ENCODE measurements at places on chromosomes 13 and 19. TPM values are rescaled to one million over a fixed set of nuclear protein-coding genes. Genes with fewer than 3 reads are reported as not detected.
A peak's percentile ranks its signal among the peaks of the same experiment; 100 is the strongest.

Gene NCAN
- total RNA-seq: 0.04 TPM

DNA sequence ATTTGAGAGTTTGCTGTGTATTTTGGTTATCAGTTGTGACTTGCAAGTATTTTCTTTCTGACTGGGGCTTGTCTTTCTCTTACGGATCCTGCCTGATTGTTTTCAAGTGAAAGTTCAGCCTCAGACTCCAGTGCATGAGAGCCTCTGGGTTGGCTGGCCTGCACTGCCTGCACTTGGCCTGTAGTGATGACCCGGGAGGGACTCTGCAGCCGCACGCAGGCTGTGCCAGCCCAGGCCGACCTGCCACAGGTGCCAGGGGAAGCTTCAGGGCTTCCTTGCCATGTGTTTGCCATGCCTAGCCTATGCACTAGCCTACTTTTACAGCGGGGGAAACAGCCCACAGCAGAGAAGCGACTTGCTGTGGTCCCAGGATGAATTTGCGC is 77.0 kb downstream of the KDM4B start:
- DNase-seq: no peak
- H3K27ac ChIP-seq: peak overlapping the region; percentile 66
- no peak overlapping the region for H3K4me3 ChIP-seq
- H3K27me3 ChIP-seq: no peaks in the 10 kb centered on the region

- DNase-seq: no peak
- no peaks in the 10 kb centered on the region for H3K4me1 ChIP-seq
- no peaks in the 10 kb centered on the region for H3K27me3 ChIP-seq
- no peak overlapping the region for H3K27ac ChIP-seq
- H3K4me3 ChIP-seq: no peak overlapping the region
- no peaks in the 10 kb centered on the region for H3K36me3 ChIP-seq
Measured at GRCh38 chr13:66984241-66984640, 245.9 kb downstream of the PCDH9 start.

Gene C5AR2
- total RNA-seq: 1.2 TPM

Gene ZNF780A
- total RNA-seq: 19.7 TPM

DNA sequence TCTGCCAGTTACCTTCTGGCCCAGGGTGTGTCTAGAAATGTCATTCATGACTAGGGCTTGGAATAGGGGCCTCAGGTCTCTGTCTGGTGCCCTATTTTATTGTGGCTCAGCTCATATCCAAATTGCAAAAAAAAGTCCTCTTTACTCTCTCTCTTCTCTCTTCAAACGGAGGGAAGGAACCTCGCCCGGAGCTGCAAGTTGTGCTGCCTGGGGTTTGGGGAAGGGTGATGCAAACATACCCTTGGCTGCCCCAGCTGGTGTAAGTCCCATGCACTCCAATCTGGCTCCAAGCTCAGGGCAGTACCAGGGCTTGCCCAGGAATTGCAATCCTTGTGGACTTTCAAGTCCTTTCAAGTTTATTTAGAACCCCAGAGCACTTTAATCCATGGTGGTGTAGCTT is 549.6 kb downstream of the PCDH17 start:
- H3K4me3 ChIP-seq: no peak overlapping the region
- no peaks in the 10 kb centered on the region for H3K27me3 ChIP-seq
- no peak for DNase-seq
- no peak overlapping the region for H3K27ac ChIP-seq
- H3K36me3 ChIP-seq: no peaks in the 10 kb centered on the region

GRCh38 chr13:112638157-112638750 is 50.3 kb upstream of the TUBGCP3 start:
- no peaks in the 10 kb centered on the region for H3K36me3 ChIP-seq
- no peaks in the 10 kb centered on the region for H3K27me3 ChIP-seq
- DNase-seq: no peak
- H3K4me3 ChIP-seq: no peak overlapping the region

DNA sequence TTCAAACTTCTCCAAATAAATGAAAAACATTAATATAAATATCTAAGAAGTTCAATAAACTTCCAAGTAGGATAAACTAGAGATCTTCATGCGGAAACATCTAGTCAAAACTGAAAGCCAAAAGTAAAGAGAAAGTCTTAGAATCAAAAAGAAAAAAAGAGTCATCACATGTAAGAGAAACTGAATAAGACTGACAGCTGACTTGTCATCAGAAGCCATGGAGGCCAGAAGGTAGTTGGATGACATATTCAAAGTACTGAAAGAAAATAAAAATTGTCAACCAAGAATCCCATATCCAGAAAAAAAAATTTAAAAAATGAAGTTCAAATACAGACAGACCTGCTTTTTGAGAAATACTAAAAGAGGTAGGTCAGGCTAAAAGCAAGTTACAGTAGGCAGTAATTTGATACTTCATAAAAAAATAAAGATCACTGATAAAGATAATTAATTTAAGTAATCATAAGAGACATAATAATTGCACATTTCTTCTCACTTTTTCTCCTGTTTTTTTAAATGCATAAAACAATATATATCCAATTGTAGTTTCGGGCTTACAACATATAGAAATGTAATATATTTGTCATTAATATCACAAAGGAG is 327.6 kb upstream of the PCDH9 start:
- no peaks in the 10 kb centered on the region for H3K27me3 ChIP-seq
- no peak overlapping the region for H3K27ac ChIP-seq
- no peaks in the 10 kb centered on the region for H3K36me3 ChIP-seq
- DNase-seq: no peak
- H3K4me1 ChIP-seq: no peaks in the 10 kb centered on the region
- H3K4me3 ChIP-seq: no peak overlapping the region

Gene PRR20E
- not detected for total RNA-seq

Gene ZC3H4
- total RNA-seq: 30.4 TPM

DNA sequence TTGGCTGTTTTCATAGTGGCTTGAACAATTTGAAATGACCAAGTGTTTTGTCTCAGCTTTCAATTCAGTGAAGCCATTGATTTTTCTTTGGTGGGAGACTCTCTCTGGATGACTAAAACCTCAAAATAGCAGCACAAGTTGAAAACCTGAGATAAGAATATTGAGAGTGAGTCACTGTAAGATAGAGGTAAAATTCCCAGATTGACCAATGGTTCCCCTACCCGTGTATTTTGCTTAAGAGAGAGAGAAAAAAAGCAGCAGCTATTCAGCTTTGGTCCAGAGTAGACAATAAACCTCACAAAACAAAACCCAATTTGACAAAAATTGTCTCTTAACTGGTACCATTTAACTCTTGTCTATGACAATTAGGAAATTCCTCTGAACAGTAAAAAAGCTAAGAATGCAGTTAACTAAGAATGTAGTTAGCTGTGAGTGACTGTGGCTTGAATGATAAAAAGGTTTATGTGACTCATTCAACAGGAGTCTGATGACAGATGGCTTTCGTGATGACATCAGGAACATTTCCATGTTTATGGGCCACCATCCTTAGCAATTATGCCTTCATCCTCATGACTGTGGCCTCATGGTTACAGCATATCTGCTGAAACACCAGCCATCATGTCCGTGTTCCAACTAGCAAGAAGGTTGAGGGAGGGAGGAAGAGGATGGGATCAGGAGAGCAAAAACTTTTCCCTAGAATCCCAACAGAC is 356.9 kb downstream of the NDFIP2 start:
- DNase-seq: no peak
- H3K4me3 ChIP-seq: no peak overlapping the region
- no peaks in the 10 kb centered on the region for H3K4me1 ChIP-seq
- no peaks in the 10 kb centered on the region for H3K27me3 ChIP-seq
- no peaks in the 10 kb centered on the region for H3K36me3 ChIP-seq

DNA sequence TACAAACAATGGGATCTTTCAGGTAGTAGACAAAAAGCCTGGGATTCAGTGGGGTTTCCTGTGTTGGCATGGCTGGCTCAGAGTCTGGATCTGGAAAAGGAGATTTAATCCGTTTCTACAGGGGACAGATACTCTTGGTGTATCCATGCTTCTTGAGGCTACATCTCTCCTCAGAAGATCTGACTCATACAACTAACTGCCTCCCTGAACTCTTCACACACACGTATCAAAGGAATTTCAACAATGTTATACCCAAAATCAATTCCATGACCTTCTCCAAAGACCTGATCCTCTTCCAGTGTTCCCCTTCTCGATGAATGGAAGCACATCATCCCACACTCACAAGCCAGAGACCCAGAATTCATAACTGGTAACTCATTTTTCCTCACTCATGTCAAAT is 435.3 kb upstream of the NBEA start:
- no peaks in the 10 kb centered on the region for H3K27me3 ChIP-seq
- no peaks in the 10 kb centered on the region for H3K4me1 ChIP-seq
- no peak for DNase-seq
- H3K4me3 ChIP-seq: no peak overlapping the region
- H3K36me3 ChIP-seq: no peaks in the 10 kb centered on the region
- no peak overlapping the region for H3K27ac ChIP-seq

DNA sequence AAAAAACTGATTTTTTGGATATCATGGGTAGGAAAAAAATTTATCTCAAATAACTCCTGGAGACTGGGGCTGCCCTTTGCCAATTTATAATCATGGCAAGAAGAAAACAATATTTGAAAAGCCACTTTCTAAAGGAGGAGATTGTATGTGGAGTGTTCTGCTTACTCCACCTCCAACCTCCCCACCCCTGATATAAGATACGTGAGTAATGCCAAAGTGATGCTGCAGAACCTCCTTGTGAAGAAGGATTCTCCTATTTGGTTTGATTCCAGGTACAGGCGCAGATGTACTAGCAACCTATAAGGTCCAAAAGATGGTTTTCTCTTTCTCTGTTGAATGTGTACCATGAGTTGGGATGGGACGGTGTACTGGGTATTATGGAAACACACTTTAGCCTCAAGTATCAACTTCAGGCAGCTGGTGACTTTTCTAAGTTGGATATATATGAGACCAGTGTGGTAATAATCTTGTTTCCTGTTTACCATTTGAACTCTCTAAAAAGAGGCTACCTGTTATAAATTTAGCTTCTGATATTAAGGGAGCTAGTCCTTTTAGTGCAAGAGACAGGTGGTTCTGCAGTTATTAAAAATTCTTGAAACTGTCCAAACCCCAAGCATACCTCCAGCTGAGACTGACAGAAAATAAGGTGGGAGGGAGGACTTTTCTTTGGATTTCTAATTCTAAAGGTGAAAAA is 724.0 kb upstream of the MIR17HG start:
- H3K4me1 ChIP-seq: no peaks in the 10 kb centered on the region
- no peaks in the 10 kb centered on the region for H3K36me3 ChIP-seq
- H3K27ac ChIP-seq: no peak overlapping the region
- no peaks in the 10 kb centered on the region for H3K27me3 ChIP-seq
- no peak for DNase-seq

Gene ZNF578
- total RNA-seq: 0.75 TPM

Gene KLF16
- 10.4 TPM for total RNA-seq

DNA sequence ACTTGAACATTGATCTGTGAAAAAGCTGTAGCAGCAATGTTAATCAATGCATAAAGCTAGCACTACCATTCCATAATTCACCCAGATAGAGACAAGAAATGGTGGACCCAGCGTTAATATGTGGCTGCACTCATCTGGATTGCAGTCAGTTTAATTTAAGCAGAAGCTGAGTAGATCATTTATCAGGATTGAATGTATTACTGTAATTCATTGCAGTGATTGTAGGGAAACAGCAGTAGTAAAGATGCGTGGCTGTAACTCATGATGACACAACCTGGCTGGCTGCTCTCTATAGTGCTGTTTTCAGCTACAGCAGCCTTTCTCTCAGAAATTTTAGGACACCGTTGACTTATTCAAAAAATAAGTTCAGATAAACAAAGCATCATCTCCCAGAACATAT is 499.5 kb upstream of the SLITRK6 start:
- DNase-seq: no peak
- no peak overlapping the region for H3K27ac ChIP-seq
- no peak overlapping the region for H3K4me3 ChIP-seq
- no peaks in the 10 kb centered on the region for H3K4me1 ChIP-seq
- H3K36me3 ChIP-seq: no peaks in the 10 kb centered on the region

Gene MUC16
- total RNA-seq: 0.97 TPM

DNA sequence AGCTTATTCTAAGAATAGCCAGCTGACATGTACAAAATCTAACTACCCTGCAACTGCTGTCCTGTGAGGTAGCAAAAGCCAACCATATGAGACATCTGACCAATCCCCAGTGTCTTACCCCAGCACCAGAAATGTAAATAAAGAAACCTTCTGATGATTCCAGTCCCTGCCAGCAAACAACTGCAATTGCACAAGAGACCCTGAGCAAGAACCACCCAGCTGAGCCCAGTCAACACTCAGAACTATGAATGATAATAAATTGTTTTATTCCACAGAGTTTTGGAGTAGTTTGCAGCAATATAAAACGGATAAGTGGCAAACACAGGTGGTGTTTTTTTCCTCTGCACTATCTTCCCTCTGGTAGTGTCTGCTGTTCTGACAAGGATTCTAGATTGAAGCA is 94.9 kb downstream of the ERCC5 start:
- H3K4me3 ChIP-seq: no peak overlapping the region
- DNase-seq: no peak
- no peaks in the 10 kb centered on the region for H3K36me3 ChIP-seq

DNA sequence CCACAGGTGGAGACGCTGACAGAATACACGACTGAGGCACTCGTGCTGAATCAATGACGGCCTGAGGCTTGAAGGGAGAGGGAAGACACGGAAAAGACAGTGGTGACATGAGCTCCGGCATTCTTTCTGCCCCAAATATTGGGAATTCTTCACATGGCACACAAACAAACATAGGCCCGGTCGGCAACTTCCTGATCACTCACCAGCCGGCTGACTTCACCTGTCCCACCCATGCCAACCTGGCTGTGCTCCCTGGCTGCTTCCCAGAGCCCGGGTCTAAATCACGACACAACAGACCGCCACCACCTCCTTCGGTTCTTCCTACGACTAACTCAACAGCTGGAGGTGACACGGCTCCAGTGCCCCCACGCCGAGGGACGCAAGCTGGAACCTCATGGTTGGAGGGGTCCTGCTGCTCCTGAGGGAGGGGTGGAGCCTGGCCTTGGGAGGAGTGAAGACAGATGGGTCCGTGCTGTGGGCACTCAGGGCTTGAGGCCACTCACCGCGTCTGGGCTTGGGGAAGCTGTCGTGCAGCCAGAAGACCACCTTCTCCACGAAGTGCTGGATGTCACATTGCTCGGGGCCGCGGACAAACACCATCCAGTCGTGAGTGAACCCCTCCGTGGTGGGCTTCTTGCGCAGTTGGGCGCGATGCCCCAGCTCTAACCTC is 9.6 kb downstream of the MLLT1 start:
- H3K4me1 ChIP-seq: peaks cover 45% of the 10 kb centered on the region
- no peaks in the 10 kb centered on the region for H3K27me3 ChIP-seq
- DNase-seq: no peak
- H3K36me3 ChIP-seq: no peaks in the 10 kb centered on the region

DNA sequence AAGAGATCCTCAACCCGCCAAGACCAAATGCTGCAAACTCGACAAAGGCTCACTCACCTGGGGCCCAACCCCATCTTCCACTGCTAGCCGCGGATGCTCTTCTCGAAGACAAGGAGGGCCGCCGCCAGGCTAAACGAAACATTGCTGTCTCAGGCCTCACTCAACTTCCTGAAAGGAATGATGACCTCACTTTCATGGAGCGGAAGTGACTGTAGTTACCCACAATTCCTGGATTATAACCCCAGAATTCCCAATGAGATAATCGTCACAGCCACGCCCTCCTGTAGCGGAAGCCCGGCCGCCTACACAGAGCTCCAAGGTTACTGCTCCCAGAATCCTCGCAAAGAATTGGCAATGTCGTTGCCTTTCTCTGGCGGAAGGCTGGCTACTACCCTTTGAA is 10.5 kb upstream of the ZNF112 start:
- H3K4me3 ChIP-seq: no peak overlapping the region
- no peaks in the 10 kb centered on the region for H3K4me1 ChIP-seq
